EH (cell line): ENCODE measurements at places on chromosomes 13 and 19.
A peak's percentile ranks its signal among the peaks of the same experiment; 100 is the strongest.

- DNase-seq, result no peak
Observed at GRCh38 chr19:33825556-33825955, 28.9 kb downstream of the KCTD15 start.

DNA sequence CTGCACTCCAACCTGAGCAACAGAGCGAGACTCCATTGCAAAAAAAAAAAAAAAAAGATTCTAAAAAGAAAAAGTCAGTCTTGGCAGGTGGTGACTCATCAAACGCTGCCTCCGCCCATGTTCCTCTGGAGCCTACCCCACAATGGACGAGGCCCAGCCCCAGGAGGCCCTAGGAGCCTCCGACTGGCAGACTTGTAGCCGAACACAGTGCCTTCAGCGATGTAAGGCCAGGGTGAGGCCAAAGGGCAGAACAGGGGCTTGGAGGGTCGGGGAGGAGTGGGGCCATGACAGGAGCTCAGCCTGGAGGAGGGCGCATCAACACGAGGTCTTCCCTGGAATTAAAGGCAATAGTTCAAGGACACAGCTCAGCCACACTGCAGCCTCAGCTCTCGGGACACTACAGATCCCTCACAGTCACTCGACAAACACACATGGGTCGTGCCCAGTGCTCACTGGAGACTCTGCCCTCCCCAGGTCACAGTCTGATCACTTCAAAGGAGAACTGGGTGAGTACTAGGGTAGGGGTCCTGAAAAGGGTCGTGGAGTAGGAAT is 5.1 kb downstream of the USE1 start:
- DNase-seq, result peak; percentile 75

- peak; percentile 30 for DNase-seq
Observed at GRCh38 chr13:46587807-46588418, 34.9 kb downstream of the LRCH1 start.

GRCh38 chr13:27450921-27451471 is 632 bp upstream of the MTIF3 start:
- peak; percentile 62 for DNase-seq

- DNase-seq, result peak; percentile 63
Observed at GRCh38 chr13:83048419-83048818, 833.9 kb downstream of the SLITRK1 start.

- DNase-seq, result no peak
Observed at GRCh38 chr19:743168-743687, 7.7 kb upstream of the MISP start.

DNA sequence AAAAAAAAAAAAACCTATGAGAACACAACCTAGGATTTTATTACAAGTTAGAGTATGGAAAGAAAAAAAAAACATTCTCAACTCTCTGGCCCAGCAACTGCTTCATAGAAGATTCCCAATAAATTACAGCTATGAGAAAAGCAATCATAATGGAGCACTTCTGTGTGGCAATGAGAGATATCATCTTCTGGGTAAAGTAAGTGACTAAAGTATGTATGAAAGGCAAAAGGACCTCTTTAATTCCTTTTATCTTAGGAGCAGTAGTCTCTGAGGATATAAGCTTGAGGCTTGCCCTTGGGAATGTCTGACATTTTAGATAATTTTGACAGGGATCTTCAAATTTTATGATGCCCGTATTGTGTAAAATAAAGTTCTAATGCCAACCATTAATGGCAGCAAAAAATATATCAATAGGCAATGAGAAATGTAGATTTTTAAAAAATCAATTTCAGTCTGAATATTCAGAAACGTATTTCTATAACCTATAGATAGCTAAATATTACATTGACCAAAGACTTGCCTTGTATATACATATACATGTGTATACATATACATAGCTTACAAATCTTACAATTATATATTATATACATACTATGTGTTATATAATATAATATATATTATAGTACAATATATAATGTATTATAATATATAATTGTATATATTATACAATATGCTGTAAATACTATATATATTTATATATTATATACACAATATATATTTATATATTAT is 823.9 kb upstream of the SLITRK1 start:
- DNase-seq, result no peak

- DNase-seq, result no peak
Observed at GRCh38 chr19:18446811-18447359, 9.0 kb upstream of the ISYNA1 start.

DNA sequence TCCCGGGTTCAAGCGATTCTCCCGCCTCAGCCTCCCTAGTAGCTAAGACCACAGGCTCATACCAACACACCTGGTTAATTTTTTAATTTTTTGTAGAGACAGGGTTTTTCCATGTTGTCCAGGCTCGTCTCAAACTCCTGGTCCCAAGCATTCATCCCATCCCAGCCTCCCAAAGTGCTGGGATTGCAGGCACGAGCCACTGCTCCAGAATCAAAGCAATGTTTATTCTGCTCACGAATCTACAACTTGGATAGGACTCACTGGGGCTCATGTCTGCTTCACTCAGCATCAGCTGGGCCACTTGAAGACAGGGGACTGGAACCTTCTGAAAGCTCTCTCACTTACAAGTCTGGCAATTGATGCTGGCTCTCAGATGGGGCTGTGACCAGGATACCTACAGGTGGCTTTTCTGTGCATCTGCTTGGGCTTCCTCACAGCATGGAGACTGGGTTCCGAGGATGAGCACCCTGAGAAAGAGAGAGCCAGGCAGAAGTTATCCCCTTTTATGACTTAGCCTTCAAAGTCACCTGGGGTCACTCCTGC is 8.2 kb upstream of the ZNF792 start:
- DNase-seq, result no peak

DNA sequence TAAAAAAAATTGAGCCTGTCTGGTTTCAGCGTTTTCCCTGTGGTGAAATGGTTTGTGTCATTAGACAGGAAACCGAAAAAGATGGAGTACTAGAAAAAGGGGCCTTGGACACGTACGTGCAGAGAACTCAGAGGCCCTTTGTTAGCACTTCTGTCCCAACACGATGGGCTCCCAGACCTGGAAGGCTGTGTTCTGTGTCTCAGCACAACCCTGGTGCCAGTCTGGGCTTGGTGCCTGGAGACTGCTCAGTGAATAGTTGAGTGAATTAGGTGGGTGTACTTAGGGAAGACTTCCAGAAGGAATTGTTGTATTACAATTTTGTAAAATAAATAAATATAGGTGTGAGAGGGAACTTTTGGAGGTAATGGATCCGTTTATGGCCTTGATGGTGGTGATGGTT is 8.7 kb downstream of the ZNF71 start:
- no peak for DNase-seq

DNA sequence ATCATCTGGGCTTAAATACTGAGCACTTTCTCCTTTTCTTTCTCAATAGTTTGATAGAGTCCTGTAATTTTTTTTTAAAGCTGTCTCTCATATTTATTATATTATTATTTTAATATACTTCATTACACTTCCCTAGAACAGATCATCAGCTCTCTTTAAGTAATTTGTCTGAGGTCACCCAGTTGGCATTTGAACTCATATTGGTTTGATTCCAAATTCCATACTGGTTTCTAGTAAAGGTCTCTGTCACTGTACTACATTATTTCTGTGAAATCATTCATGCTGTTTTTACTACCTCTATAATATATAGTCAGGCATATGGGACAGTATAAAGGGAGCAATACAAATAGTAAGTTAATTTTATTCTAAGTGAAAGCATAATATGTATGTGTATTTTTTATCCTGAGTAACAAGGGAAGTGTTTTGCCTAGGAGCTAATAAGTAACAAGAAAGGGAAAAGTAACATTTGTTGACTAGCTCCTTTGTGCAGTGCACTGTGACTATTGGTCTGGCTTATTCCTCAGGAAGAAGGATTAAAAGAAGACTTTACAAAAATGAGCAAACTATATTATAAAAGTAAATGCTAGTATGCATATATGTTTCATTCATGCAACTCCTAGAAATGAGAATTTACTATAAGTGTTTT is 14.3 kb downstream of the LPAR6 start:
- DNase-seq, result peak; percentile 60

GRCh38 chr19:8240274-8241229 is 31.4 kb downstream of the CERS4 start:
- peak; percentile 79 for DNase-seq

DNA sequence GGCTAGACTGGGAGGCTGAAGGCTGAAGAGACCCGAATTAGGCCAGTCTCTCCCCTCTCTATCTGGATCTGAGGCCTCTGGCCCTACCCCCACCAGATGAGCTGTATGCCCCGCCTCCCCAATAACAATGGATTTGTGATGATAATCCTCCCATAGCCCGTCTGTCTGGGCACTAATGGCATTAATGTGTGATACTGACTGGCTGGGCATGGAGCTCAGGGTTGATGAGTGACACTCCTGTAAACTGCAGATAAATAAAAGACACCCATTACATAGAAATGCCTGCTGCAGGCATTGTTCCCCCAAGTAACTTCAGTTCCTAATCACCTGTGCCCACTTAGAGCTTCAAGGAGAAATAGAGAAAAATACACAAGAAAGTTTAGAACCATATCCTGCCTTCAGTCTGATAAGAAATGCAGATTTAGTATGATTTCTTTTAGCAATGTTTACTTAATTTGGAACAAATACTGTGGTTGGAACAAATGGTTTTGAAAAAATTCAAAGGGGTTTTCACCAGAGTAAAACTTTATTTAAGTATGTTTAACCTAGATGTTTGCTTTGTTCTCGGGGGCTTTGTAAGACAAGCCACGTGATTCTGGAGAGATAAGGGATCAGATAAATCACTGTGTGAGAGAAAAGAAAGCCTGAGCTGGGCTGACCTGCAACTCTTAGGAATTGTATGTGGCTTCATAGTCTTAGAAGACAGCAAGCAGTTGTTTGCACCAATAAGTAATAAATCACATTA is 60.3 kb downstream of the TNFRSF19 start:
- DNase-seq, result no peak

DNA sequence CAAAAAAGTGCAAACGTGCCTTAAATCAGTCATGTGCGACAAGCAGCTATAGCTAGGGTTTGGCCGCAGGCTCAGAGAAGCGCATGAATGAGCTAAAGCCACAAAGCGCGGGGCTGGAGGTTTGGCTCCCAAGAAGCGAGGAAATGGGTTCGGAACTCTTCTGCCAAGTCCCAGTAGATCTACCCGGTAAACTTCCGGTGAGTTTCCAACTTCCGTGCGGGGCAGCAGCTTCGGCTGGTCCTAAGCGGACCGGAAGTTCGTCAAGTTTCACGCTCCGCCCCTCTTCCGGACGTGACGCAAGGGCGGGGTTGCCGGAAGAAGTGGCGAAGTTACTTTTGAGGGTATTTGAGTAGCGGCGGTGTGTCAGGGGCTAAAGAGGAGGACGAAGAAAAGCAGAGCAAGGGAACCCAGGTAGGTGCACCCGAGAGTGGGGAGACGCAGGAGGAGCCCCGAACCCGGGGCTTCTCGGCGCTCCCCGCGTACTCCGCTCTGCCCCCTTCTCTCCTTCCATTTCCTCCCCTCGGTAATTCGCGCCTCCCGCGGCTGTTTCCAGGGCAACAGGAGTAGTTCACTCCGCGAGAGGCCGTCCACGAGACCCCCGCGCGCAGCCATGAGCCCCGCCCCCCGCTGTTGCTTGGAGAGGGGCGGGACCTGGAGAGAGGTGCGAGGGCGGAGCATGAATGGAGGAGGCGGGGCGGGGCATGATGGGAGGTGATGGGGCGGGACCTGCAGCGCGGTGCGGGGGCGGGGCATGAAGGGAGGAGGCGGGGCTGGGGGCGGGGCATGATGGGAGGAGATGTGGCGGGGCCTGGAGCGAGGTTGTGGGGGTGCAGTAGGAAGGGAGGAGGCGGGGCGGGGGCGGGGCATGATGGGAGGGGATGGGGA is at the start of gene NR1H2:
NR1H2 (plus strand) TSS at position 292 of the 885 bp plus-strand sequence. CDS start 1,149 bp downstream, outside the sequence.
- DNase-seq, result peak; percentile 97

- DNase-seq, result no peak
Observed at GRCh38 chr13:111491659-111492058, 171.2 kb downstream of the TEX29 start.

GRCh38 chr19:13211426-13212308 is 61.5 kb downstream of the IER2 start:
- DNase-seq, result no peak

- no peak for DNase-seq
Observed at GRCh38 chr19:4760285-4760650, 31.3 kb upstream of the FEM1A start.

GRCh38 chr19:3613818-3614661 is 7.4 kb upstream of the TBXA2R start:
- DNase-seq, result no peak

DNA sequence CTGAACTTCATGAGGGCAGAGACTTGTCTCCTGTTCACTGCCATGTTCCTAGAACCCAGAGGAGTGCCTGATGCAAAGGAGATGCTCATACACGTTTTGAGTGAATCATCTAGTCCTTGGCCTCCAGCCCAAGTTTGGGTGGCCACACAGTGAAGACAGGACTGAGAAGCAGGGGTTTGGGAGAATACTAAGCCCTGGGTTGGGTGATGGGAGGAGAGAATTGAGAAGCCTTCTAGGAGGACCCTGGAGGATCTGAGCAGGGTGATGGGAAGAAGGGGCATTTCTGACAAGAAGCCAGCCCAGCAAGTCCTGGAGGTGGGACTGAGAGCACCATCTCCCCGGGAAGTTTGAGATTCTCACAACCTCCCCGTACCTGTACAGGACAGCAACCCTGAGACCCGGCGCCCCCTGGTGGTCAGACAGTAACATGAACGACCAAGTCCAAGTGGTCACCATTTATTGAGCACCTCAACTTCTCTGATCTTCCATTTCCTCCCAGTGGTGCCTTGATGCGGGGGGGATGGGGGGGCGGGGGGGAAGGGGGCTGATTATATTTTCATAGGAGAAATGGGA is 11.0 kb downstream of the CTU1 start:
- peak; percentile 64 for DNase-seq

DNA sequence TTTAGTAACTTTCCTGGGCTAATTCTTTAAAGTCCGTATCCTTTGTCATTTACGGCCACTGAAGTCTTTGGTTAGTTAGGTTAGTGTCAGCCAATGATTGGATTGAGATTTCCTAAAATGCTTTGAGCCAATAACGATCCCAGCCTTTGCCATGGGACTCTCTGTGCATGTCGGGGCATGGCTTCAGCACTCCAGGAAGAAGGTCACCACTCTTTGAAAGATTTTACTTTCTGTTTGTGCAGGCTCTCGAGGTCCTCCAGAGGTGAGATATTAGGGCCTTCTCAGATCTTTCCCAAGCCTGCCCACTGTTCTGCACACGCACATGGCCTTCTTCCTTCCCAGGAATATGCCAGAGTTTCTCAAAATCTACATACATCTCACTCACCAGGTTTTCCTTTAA is 153.7 kb upstream of the ARGLU1 start:
- DNase-seq, result no peak

GRCh38 chr13:31310356-31310755 is 110.6 kb downstream of the B3GLCT start:
- DNase-seq, result no peak

DNA sequence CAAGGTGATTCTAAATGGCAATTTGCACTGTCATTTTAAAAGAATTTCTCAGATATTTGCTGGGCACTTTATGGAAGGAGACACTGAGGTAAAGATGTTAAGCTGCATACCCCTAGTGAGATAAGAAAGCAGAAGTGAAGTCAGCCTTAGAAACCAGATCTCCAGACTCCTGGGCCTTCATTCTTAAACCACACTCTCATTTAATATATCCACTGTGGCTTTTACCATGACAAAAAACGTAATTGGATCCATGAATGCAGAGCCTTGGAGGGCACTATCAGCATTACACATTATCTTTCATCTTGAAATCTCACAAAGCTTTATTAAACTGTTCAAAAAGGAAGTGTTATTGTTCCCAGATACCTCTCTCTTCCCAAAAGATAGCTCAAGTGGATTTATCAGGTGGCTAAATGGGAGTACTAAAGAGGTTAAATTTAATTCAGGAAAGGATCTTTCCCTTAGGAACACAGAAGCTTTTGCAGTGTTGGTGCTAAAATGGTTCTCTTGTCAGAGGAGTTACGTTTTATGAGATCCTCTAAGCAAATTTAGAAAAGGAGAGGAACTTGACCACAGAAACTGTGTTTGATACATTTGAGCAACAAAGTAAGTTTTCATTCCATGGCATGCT is 1060.4 kb downstream of the EFNB2 start:
- DNase-seq, result no peak
